ENCODE measurements at places on chromosomes 2 and 18.

GRCh38 chr2:227607941-227608340, 6.7 kb downstream of the SCYGR3 start:
- DNase-seq, result no peak

- no peak for DNase-seq
Measured at GRCh38 chr18:21894619-21895367, 154.2 kb downstream of the MIB1 start.

DNA sequence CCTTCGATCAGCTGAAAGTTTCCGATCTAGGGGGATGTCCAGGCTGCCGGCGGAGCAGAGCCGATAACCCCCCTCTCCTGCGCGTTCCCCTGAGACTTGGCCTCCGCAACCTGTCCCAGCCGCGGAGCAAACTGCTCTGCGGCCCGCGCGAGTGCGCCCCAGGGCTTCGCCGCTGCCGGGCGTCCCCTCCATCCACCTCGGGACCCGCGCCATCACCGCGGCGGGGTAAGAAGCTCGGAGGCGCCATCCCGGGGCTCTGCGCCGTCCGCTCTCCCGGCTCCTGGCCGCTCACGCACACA, 990 bp upstream of the GDF7 start:
- DNase-seq, result no peak

GRCh38 chr2:69464575-69464974, 27.3 kb upstream of the NFU1 start:
- no peak for DNase-seq

- DNase-seq, result no peak
Measured at GRCh38 chr18:66754335-66754734, 150.4 kb upstream of the CDH19 start.

DNA sequence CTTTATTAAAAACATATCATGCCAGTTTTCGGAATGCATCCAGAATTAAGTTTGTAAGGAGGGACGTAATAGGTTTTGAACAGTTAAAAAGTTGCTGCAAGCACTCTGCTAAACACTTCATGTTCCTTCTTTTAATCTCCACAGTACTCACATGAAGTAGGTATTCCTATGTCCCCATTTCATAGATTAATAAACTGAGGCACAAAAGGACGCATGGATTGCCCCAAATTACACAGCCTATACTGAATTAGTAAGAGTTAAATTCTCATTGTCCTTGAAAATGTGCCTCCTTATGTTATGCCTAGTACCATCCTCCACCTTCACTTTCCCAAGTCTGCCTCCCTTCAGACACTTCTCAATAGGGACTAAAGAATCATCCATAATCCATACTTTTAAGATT, 358.9 kb upstream of the ATP5MC3 start:
- DNase-seq, result no peak

DNA sequence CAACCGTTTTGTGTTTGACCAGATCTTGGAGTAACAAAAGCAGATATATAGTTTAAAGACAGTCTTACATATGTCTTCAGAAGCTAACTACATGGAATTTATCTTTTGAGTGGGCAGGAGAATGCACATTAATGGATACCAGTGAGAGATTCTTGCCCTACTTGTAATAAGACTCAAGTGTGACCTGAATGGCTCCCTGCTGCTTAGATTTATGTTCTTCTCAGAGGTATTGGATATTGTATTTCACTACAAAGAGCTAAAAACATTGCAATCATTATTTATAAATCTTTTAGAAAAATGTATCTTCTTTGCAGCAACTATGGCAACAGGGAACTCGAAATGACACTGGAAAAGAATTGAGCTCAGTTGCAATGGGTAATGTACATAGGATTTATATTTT, 227.7 kb downstream of the LRRTM4 start:
- no peak for DNase-seq

- no peak for DNase-seq
Measured at GRCh38 chr2:234502919-234503285, 6.0 kb upstream of the ARL4C start.

GRCh38 chr2:238699307-238700116, 148.4 kb upstream of the TWIST2 start:
- DNase-seq, result no peak

- DNase-seq, result no peak
Measured at GRCh38 chr2:234712421-234712935, 215.6 kb upstream of the ARL4C start.

GRCh38 chr18:46629361-46629760, 27.7 kb downstream of the LOXHD1 start:
- no peak for DNase-seq

DNA sequence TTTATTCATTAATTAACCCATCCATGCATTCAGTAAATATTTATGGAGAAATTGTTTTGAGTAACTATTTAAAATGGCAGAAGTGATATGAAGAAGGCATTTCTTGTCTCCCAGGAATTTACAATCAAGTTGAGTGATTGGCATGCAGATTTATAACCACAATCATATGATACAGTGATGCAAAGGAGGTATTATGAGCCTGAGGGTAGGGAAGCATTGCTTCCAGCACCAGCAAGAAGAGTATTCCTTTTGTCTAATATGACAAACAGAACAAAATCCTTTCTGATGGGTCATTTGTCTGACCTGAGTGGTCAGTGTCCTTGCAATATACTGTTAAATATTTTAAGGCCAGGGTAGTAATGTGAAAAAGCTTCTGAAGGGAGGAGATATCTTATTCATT, 244.2 kb upstream of the RGPD4 start:
- no peak for DNase-seq

GRCh38 chr2:140621583-140622362, 1509.0 kb downstream of the LRP1B start:
- no peak for DNase-seq

- DNase-seq, result no peak
Measured at GRCh38 chr2:202135091-202135874, 62.2 kb downstream of the KIAA2012 start.

- no peak for DNase-seq
Measured at GRCh38 chr18:25360301-25360899, 8.4 kb upstream of the ZNF521 start.

DNA sequence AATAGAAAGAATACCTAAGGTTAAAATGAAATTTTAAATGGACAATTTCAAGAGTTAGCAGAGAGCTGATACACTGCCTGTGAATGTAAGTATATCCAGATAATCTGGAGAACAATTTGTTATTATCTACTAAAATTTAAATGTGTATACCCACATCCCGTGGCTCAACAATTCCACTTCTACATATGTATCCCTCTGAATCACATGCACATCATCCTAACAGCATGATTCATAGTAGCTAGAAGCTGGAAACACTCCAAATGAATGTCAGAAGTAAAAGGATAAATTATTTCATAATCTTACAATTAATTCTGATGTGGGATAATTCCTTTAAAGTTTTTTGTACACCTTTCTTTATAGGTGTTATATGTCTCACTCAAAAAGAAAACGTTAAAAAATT, 87.9 kb downstream of the CNTNAP5 start:
- no peak for DNase-seq

- peak; percentile 26 for DNase-seq
Measured at GRCh38 chr18:13568443-13569392, 157.6 kb downstream of the FAM210A start.

DNA sequence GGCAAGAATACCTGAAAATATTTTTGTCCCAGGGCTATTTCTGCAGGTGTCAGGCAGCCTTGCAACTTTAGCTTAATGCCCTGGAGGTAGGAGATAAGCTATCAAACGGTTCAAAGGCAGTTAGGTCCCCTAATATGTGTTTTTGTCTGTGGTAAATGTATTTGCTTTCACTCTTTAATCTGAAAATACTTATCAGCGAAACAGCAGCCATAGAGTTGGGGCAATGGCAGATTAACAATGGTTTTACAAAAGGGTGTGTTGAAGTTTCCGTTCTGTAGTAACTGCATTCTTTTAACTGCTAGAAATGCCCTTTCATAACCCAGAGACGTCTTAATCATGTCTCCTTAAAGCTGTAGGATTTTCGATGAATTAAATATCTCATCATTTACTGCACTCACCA, 265.0 kb upstream of the TRIB2 start:
- no peak for DNase-seq

DNA sequence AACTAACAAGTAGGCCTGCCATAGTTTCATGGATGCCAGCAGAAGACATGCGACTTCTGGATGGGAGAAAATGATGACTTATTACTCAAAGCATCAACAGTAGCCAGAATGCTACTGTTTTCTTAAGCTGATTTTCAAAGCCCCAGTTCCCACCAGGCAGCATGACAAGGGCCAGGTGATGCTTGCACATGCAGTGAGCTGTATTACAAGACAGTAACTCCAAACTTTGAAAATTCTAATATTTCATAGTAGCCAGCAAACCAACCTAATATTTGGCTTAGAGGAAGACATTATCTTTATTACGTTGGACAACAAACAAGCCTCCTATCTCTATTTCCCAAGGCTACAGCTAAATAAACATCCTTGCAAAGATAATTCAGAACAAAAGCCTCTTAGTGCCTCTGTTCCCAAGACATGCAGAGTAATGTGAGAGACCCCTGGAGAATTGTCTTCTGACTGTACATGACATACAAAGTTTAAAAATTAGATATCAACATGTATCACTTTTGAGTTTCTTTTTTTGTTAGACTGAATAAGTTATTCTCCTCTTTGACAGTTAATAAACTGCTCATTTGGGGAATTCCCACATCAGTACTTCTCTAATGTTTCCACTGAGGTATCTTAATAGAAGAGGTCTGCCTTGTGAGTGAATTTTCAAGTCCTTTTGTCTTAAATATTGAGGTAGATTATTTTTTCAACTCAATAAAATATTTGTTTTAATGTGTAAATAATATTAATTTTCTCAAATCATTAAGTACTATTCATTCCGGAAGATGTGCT, 367.6 kb upstream of the CWC22 start:
- DNase-seq, result no peak

GRCh38 chr2:145644820-145645302, 1124.9 kb upstream of the ZEB2 start:
- no peak for DNase-seq

GRCh38 chr2:143903172-143903856, 616.6 kb downstream of the ZEB2 start:
- no peak for DNase-seq

Data from stimulated activated CD4-positive, alpha-beta T cell treated with anti-CD3 and anti-CD28 coated beads, Interleukin-15, amount 100 ng/mL, for 1 hour (primary cell).